CD4-positive, alpha-beta memory T cell (primary cell): ENCODE measurements at places on chromosomes 1 and 21. TPM values are rescaled to one million over a fixed set of nuclear protein-coding genes. Genes with fewer than 3 reads are reported as not detected.

GRCh38 chr1:20359451-20360330, 69.0 kb downstream of the VWA5B1 start:
- DNase-seq = no peak

GRCh38 chr1:32335790-32336590, at the start of gene MARCKSL1:
Gene MARCKSL1, minus strand, starts transcription at chr1:32336233. Its CDS starts 200 bp downstream, at chr1:32336033.
- peak; percentile 85 for DNase-seq

- no peak for DNase-seq
These were observed 29.3 kb downstream of the ERG start for GRCh38 chr21:38468989-38469388.

- DNase-seq = no peak
These were observed 559.6 kb upstream of the ADAMTS5 start for GRCh38 chr21:27526451-27526850.

GRCh38 chr1:224065455-224065854, 48.5 kb upstream of the FBXO28 start:
- DNase-seq = no peak

DNA sequence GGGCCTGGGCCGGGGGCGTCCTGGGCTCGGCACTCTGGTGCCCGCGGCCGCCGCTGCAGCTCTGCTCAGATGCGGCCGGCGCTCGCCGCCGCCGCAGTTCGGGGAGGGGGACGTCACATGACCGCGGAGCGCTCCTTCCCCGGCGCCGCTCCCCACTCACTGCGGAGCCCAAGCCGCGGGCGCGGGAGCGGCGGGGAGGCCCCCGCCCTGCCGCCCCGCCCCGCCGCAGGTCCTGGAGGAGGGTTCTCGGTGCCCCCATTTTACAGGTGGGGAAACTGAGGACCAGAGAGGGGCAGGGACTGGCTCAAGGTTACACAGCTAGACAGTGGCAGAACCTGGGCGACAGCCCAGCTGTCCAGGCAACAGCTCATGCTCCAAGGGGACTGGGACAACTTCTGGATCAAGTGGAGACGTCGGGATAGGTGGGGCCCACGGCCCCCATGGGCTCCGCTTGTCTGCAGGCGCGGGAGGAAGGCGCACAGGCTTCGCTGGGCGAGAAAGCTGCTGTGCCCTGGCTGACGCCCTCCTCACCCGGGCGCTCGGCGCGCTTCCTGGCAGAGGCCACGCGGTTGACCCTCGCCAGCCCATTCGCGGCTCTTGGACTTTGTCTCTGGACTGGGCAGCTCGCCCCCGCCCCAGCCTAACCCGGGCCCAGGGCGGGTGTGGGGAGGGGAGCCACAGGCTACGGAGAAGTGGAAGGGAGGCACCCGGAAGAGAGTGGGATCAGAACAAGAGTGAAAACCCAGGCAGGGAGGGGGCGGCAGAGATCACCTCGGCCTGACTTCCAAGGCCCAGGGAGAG, at the start of gene RAP1GAP:
Gene RAP1GAP, minus strand, starts transcription at position 100 of the 801 bp plus-strand sequence. CDS start 49,325 bp downstream, outside the sequence.
- no peak for DNase-seq

GRCh38 chr1:156804572-156805243, 11.9 kb downstream of the SH2D2A start:
- no peak for DNase-seq

DNA sequence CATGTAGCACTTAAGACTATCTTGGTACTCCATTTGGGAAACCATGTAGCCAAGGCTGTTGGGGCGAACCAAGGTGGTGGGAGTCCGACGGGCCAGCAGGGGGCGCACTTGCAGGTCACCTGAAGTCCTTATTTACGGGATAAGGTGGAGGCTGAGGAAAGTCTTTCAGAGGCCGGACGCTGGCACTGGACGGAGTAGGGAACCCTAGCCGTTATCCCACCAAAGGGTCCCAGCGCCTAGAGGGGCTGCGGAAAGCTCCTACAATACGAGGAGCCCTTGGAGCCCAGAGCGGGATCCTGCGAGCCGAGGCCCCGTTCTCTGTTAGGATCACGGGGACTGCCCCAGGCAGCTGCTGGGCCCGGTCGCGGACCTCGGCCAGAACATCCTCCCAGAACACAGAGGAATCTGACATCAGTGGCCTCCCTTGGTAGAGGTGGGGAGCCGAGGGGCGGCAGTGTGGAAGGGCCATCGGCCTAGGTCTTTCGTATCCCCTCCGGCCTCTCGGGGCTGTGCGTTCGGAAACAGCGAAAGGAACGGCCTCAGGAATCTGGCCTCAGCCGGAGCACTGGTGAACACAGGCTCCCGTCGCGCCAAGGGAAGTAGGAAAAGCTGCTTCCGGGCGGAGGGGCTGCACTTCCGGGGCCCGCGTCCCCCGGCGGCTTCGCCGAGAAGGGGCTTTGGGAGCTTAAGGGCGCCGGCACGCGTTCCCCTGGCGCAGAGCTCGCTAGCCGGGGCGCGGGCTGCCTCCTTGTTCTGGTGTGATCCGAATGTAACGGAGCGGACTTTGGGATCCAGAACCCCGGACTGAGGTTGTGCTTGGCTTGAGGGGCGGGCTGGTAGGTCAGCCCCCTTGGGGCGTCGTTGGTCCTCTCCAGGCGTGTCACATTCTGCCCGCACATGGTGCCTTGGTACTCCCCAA, 29.9 kb upstream of the RPTN start:
- DNase-seq = peak; percentile 68

Gene ADAMTS5
- not detected for total RNA-seq

Gene HES3
- total RNA-seq = not detected

GRCh38 chr1:161220002-161220401, 3.4 kb downstream of the APOA2 start:
- no peak for DNase-seq

GRCh38 chr1:58978096-58978495, 194.2 kb upstream of the JUN start:
- DNase-seq = no peak

- DNase-seq = no peak
These were observed 17.0 kb upstream of the MACF1 start for GRCh38 chr1:39187275-39188046.
